ENCODE measurements at places on chromosomes 4 and X.

DNA sequence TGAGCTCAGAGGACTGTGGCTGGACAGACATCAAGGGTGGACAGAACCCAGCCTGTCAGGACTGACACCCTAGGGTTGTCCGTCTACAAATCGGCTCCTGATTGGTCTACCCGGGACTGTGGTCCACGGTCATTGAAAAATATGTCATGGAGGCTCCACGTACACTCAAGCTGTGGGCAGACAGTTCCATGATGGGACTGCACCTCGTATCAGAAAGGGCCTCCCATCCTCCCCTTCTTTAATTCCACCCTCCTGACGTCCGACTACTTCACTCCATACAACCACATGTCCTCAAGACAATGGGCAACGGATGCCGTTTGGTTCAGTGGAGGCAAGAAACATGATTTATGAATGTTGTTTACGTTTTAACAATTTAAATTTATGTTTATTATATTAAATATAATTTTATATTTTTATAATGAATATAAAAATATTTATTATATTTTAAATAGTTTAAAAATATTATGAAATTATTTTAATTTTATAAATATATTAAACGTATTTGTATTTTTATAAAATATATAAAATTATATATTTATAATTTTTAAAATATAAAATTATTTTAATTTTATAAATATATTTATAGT is 58.0 kb upstream of the SHOX start:
- H3K36me3 ChIP-seq = no peaks in the 10 kb centered on the region
- no peak overlapping the region for H3K4me3 ChIP-seq
- H3K4me1 ChIP-seq = no peaks in the 10 kb centered on the region
- no peaks in the 10 kb centered on the region for H3K27me3 ChIP-seq
- DNase-seq = no peak

DNA sequence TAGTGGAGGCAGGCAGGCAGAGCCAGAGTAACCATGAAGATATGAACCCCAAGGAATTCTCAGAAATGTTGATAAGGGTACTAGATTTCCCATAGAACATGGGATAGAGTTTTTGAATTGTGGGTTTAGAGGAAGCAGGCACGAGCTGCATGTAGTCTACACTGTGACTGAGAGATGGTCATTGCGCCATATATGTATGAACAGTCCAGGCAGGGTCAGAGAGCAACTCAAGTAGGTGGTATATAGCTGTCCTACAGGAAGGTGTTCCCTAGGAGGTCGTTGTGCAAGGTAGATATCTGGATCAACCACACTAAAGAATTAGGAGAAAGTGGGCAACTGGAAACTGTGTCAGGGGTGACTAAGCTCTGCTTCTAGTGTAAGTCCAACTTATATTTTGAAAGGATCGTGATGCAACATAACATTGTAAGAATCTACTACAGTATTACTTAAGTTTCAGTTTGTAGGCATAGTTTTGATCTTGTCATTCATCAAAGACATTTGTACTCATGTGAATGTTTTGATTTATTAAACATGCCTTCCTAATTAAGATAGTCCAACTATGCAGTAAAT is 94.6 kb downstream of the HPGD start:
- H3K4me1 ChIP-seq = peaks cover 3% of the 10 kb centered on the region
- no peak overlapping the region for H3K4me3 ChIP-seq
- H3K27me3 ChIP-seq = no peaks in the 10 kb centered on the region
- H3K27ac ChIP-seq = no peak overlapping the region
- DNase-seq = no peak

DNA sequence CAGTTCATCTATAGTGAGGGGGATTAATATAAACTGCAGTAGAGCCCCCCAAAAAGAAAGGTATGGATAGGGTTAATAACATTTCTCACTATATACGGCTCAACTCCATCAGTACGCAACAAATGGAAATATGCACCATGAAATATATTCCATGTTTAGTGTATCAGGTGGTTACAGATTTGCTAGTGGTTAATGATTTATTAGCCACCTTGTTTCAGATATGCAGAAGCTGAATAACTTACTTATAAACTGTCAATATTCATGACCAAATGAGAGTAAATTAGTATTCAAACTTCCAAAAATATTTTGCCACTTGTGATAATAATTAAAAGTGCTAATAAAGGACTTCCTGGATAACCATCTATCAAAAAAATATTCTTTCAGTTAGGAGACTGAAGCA is 14.8 kb downstream of the AMTN start:
- H3K4me3 ChIP-seq = no peak overlapping the region
- no peaks in the 10 kb centered on the region for H3K36me3 ChIP-seq
- H3K27me3 ChIP-seq = no peaks in the 10 kb centered on the region
- no peaks in the 10 kb centered on the region for H3K4me1 ChIP-seq
- H3K27ac ChIP-seq = no peak overlapping the region

- H3K27ac ChIP-seq = no peak overlapping the region
- H3K36me3 ChIP-seq = no peaks in the 10 kb centered on the region
- H3K4me3 ChIP-seq = peak overlapping the region; percentile 13
- no peak for DNase-seq
- no peaks in the 10 kb centered on the region for H3K4me1 ChIP-seq
- peaks cover 9% of the 10 kb centered on the region for H3K27me3 ChIP-seq
These were observed 30.4 kb upstream of the TMSB15A start for GRCh38 chrX:102546828-102547493.

- H3K4me3 ChIP-seq = no peak overlapping the region
- no peaks in the 10 kb centered on the region for H3K4me1 ChIP-seq
- no peaks in the 10 kb centered on the region for H3K27me3 ChIP-seq
- H3K36me3 ChIP-seq = peaks cover 39% of the 10 kb centered on the region
- DNase-seq = no peak
These were observed 57.1 kb downstream of the RELL1 start for GRCh38 chr4:37628977-37629609.

GRCh38 chrX:154486052-154486395 is 391 bp downstream of the UBL4A start:
- peak; percentile 38 for DNase-seq
- H3K36me3 ChIP-seq = peaks cover 19% of the 10 kb centered on the region
- H3K27me3 ChIP-seq = no peaks in the 10 kb centered on the region
- H3K4me3 ChIP-seq = peak overlapping the region; percentile 60
- H3K27ac ChIP-seq = peak overlapping the region; percentile 38

GRCh38 chrX:139862208-139862607 is 70.6 kb downstream of the ATP11C start:
- H3K27ac ChIP-seq = no peak overlapping the region
- no peaks in the 10 kb centered on the region for H3K27me3 ChIP-seq
- no peak overlapping the region for H3K4me3 ChIP-seq
- no peak for DNase-seq
- H3K36me3 ChIP-seq = no peaks in the 10 kb centered on the region

GRCh38 chr4:51942833-51943215 is 77.3 kb downstream of the LRRC66 start:
- H3K4me1 ChIP-seq = peaks cover 11% of the 10 kb centered on the region
- no peak overlapping the region for H3K27ac ChIP-seq
- no peak for DNase-seq
- H3K27me3 ChIP-seq = no peaks in the 10 kb centered on the region
- no peaks in the 10 kb centered on the region for H3K36me3 ChIP-seq
- no peak overlapping the region for H3K4me3 ChIP-seq

- no peak for DNase-seq
- H3K36me3 ChIP-seq = no peaks in the 10 kb centered on the region
- no peaks in the 10 kb centered on the region for H3K27me3 ChIP-seq
- no peak overlapping the region for H3K4me3 ChIP-seq
These were observed 30.7 kb upstream of the PTPN13 start for GRCh38 chr4:86563416-86563815.

DNA sequence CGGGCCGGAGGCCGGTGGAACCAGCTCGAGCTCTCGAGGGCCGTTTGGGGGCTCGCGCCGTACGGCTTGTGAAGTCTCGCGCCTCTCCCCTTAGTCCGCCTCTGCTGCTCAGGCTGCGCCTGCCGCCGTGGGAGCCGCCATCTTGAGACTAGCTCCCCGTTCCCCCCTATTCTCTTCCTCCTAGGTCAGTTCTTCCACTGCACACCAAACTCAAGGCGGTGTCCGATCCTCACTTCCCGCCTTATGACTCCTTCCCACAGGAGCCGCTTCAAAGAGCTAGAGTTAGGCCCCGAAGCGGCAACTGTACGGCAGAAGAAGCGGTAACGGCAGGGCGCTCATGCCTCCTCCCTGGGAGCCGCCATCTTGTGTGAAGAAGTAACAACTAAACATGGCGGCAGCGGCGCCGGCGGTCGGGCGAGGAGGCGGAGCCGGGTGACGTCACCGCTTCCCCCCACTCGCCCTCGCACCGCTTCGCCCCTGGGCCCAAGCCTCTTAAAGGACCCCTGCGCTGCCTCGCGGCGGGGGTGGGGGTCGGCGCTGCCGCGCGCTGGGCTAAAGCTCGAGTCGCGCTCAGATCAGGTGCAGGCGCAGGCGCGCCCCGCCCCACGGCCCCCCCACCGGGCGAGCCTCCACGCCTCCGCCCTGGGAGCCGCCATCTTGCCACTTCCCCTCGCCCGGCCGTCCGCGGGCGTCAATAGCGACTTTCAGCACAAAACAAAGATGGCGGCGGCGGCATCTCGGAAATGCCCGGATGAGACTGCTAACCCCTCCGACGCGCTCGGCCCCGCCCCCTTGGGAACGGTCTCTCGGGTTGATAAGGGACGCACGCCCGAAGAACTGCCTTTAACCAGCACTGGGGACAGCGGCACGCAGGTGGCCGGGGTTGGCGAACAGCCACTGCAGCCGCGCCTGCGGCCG is at the start of gene HCFC1:
TSS of gene HCFC1 (minus strand) at position 369 of the 918 bp plus-strand sequence. CDS start 978 bp downstream, outside the sequence.
- H3K27ac ChIP-seq = peak within 1 kb of the TSS; percentile 100
- peaks cover 7% of the 10 kb centered on the region for H3K36me3 ChIP-seq
- no peaks in the 10 kb centered on the region for H3K27me3 ChIP-seq
- peak within 1 kb of the TSS; percentile 99 for H3K4me3 ChIP-seq
- peak; percentile 93 for DNase-seq
- H3K4me1 ChIP-seq = peaks cover 37% of the 10 kb centered on the region

- H3K27ac ChIP-seq = no peak overlapping the region
- no peak for DNase-seq
- H3K4me3 ChIP-seq = no peak overlapping the region
- H3K27me3 ChIP-seq = no peaks in the 10 kb centered on the region
These were observed 123.9 kb downstream of the DMD start for GRCh38 chrX:33087411-33087810.
